ENCODE measurements at places on chromosomes 6 and 20. TPM values are rescaled to one million over a fixed set of nuclear protein-coding genes. Genes with fewer than 3 reads are reported as not detected.

The SPTLC3 gene
- 9.0 TPM for total RNA-seq

The SYCP2 gene
- 0.78 TPM for total RNA-seq

The HCRTR2 gene
- total RNA-seq, result not detected

The ASIP gene
- not detected for total RNA-seq

The OTOR gene
- not detected for total RNA-seq

The EDN3 gene
- not detected for total RNA-seq

The TINAG gene
- 0.72 TPM for total RNA-seq

The COL9A3 gene
- total RNA-seq, result not detected

The MAP3K4 gene
- 27.7 TPM for total RNA-seq
